Fibroblast of lung (primary cell): ENCODE measurements at places on chromosomes 1 and 21. TPM values are rescaled to one million over a fixed set of nuclear protein-coding genes. Genes with fewer than 3 reads are reported as not detected.

Gene RHD
- not detected in 2 replicates for total RNA-seq

Gene PKNOX1
- 8.5 and 12.2 TPM in 2 replicates for total RNA-seq

Gene IGSF21
- total RNA-seq = not detected in 2 replicates

Gene TNFRSF9
- total RNA-seq = under 0.01 TPM in 1 of 2 replicates, not detected in the other

Gene RXRG
- total RNA-seq = under 0.01 and 0.26 TPM in 2 replicates

Gene TSPAN2
- total RNA-seq = 0.66 and 2.1 TPM in 2 replicates

Gene PTCH2
- 0.50 TPM in 1 of 2 replicates, not detected in the other for total RNA-seq

Gene KRTAP8-1
- total RNA-seq = not detected in 2 replicates

Gene OR2T33
- total RNA-seq = not detected in 2 replicates

Gene SMG5
- total RNA-seq = 47.3 and 65.9 TPM in 2 replicates

Gene AXDND1
- 0.17 and 0.26 TPM in 2 replicates for total RNA-seq

Gene DNALI1
- total RNA-seq = 3.6 and 5.0 TPM in 2 replicates

Gene GNL2
- total RNA-seq = 56.0 and 73.3 TPM in 2 replicates

Gene GABRD
- not detected in 2 replicates for total RNA-seq
